ENCODE measurements at places on chromosomes 16 and 17.
A peak's percentile ranks its signal among the peaks of the same experiment; 100 is the strongest.

DNA sequence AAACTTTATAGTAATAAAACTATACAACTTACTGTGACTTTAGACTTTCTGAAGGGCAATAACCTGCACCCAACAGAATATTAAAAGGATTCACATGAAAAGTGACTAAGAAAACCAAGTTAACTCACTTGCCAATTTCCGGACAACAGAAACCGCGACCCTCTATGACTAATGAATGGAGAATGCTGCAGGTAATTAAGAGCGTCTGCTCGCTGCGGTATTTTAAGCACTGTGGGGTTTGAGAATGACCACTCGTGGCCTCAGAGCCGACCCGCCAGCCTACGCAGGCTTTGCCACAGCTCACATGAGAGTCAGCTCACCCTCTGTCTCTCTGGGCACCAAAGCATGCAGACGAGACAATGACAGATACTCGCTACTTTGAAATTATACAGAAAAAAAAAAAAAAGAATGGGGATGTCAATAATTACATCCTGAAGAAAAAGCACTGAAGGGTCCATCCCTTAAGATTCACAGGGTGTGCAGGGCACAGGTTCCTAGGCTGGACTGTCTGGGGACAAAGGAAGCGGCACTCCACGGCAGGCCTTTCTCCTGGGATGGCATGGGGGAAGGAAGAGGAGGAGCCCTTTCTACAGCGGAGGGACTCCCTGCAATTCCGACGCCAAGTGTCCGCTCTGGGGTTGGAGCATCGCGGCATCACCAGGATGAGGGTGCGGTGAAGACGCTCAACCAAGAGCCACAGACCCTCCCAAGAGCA is 35.0 kb downstream of the ZCCHC14 start:
- no peak for DNase-seq

- peak; percentile 74 for DNase-seq
Measured at GRCh38 chr16:4314532-4315185, 1.2 kb upstream of the GLIS2 start.

DNA sequence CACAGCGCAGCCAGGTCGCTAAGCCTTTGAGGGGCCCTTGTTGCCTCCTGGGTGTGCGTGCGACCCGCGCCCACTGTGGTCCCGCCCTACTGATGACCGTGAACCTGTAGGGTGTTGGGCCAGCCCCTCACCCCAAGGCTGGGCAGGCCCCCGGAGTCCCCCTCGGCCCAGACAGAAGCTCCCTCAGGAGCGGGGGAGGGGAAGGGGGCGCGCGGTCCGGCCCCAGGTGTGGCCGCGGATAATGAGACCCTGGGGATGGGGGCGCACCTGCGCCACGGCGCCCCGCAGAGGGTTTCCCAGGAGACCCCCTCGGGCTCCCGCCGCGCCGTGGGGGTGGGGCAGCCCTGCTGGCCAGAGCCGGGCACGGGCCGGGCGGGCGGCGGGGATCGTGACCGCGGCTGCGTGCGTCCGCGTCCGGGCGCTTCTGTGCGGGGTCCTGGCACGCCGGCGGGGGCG is 358 bp upstream of the ARHGDIG start:
- no peak for DNase-seq

- DNase-seq, result no peak
Measured at GRCh38 chr17:19618015-19618414, 30.5 kb upstream of the ALDH3A2 start.

Data from suprapubic skin (tissue), 4 donors.